T-helper 22 cell (primary cell): ENCODE measurements at places on chromosomes 2 and 18.

DNA sequence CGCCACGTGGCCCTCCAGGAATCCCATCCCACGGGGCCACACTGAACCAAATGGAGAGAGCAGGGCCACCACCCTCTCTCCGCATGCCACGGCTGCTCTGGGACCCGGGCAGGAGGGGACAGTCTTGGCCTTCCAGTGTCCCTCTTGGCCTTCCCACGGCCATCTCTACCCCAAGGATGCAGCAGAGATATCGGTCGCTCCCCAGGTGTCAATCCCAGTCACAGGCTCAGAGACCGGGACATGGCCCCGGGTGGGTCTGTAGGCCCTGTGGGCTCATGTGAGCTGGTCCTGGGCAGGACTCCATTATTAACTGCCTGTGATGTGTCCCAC lies 15.3 kb downstream of the CAPN10 start:
- no peak for DNase-seq

- no peak for DNase-seq
Observed at GRCh38 chr2:121257480-121257840, 27.5 kb downstream of the TFCP2L1 start.

GRCh38 chr18:32401621-32402020 lies 69.1 kb downstream of the GAREM1 start:
- DNase-seq, result no peak

GRCh38 chr2:37244017-37244416 lies 12.6 kb downstream of the NDUFAF7 start:
- no peak for DNase-seq

DNA sequence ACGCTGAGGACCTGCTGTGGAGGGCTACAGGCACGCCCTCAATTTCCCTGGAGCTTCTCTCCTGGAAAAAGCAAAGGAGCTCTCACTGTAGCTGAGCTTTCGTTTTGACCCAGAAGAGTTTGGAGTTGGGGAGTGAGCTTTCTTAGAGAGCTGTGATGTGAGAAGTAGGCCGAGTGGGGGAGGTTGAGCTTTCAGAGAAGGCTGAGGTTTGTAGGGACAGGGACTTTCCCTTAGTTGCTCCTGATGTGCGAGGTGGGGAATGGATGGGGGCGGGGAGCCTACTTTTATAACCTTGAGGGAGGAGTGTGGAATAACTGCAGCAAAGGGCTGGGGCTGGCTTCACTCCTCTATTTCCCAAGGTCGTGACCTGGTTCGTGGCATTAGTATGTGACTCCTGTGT lies 47.1 kb downstream of the ZNF532 start:
- DNase-seq, result no peak

- DNase-seq, result no peak
Observed at GRCh38 chr2:191836853-191837769, 9.8 kb downstream of the CAVIN2 start.

- DNase-seq, result no peak
Observed at GRCh38 chr2:139374296-139374850, 594.2 kb upstream of the NXPH2 start.
